ENCODE measurements at places on chromosomes 1 and 21.
A peak's percentile ranks its signal among the peaks of the same experiment; 100 is the strongest.

GRCh38 chr1:24939675-24940193 lies 9.7 kb upstream of the RUNX3 start:
- no peak for DNase-seq

DNA sequence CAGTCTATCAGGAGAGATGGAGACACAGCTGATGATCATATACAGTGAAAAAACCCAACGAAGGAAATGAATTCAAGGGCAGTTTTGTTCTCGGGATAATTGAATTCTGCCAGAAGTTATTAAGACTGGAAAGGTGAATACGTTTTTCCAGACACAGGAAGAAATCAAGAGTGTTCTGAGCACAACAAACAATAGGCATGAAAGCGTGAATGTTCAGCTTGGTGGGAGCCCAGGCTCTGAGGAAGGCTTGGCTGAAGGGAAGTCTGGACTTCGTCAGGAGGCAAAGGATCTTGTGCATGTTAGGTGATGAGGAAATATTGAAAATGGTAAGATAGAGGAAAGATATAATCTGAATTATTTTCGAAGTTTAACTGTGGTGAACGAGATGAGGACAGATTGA lies 50.4 kb downstream of the CYYR1 start:
- DNase-seq: no peak

DNA sequence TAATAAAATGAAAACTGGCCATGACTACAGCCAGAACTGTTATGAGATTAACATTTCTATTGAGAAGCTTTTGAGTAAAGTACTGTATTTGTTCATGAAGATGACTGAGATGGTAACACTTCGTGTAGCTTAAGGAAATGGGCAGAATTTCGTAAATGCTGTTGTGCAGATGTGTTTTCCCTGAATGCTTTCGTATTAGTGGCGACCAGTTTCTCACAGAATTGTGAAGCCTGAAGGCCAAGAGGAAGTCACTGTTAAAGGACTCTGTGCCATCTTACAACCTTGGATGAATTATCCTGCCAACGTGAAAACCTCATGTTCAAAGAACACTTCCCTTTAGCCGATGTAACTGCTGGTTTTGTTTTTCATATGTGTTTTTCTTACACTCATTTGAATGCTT lies 164.0 kb downstream of the NEK7 start:
- DNase-seq: no peak

GRCh38 chr1:184701816-184702215 lies 52.8 kb downstream of the EDEM3 start:
- no peak for DNase-seq

DNA sequence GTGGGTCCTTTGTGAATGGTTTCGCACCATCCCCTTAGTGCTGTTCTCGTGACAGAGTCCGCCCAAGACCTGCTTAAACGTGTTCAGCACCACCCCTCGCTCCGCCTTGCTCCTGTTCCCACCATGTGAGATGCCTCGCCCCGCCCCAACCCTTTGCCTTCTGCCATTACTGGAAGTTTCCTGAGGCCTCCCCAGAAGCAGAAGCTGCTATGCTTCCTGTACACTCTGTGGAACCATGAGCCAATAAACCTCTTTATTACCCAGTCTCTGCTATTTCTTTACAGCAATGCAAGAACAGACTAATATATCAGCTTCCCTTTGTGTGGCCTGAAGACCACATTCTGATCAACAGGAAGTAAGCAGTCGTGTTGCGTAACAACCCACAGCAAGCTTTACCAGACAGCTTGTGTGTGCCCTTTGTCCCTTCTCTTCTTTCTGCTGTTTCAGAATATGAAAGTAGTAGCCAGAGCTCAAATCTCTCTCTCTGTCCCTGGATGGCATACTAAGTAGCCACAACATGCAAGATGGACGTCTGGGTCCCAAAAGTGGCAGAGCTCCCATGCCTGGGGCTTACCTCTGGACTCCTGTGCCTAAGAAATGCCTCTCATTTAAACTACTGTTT lies 14.1 kb downstream of the HENMT1 start:
- DNase-seq: peak; percentile 95

GRCh38 chr1:74699331-74699730 lies 25.7 kb upstream of the ERICH3 start:
- no peak for DNase-seq

- DNase-seq: no peak
Observed at GRCh38 chr1:145963265-145964019, 933 bp downstream of the ANKRD34A start.

DNA sequence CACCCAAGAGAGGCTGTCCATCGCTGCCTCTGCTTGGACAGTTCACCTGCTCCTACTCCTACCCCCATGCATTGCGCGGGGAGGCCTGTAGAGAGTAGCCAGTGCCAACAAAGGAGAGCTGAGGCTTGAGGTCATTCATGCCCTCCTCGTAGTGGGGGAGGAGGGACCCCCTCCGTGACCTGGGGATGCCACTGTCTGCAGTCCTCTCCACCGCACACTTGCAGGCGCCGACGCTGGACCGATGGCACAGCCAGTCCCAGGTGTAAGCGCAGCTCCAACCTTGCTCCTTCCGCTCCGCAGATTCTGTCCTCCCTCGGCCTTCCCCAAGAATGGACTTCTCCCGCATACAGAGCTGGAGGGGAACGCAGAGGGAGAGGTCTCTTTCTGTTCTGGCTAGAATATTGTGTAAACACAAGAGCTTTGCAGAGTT lies 672 bp upstream of the PHLDA3 start:
- DNase-seq: no peak

- DNase-seq: no peak
Observed at GRCh38 chr1:234659538-234659937, 49.6 kb upstream of the IRF2BP2 start.

- no peak for DNase-seq
Observed at GRCh38 chr1:161730050-161730564, 8.8 kb downstream of the FCRLB start.

- DNase-seq: no peak
Observed at GRCh38 chr1:14952626-14953314, 200.8 kb upstream of the TMEM51 start.

DNA sequence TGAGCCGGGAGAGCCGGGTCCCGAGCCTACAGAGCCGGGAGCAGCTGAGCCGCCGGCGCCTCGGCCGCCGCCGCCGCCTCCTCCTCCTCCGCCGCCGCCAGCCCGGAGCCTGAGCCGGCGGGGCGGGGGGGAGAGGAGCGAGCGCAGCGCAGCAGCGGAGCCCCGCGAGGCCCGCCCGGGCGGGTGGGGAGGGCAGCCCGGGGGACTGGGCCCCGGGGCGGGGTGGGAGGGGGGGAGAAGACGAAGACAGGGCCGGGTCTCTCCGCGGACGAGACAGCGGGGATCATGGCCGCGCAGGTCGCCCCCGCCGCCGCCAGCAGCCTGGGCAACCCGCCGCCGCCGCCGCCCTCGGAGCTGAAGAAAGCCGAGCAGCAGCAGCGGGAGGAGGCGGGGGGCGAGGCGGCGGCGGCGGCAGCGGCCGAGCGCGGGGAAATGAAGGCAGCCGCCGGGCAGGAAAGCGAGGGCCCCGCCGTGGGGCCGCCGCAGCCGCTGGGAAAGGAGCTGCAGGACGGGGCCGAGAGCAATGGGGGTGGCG lies 371 bp downstream of the ARID1A start:
- peak; percentile 35 for DNase-seq

GRCh38 chr1:14539953-14540563 lies 58.4 kb upstream of the KAZN start:
- no peak for DNase-seq

DNA sequence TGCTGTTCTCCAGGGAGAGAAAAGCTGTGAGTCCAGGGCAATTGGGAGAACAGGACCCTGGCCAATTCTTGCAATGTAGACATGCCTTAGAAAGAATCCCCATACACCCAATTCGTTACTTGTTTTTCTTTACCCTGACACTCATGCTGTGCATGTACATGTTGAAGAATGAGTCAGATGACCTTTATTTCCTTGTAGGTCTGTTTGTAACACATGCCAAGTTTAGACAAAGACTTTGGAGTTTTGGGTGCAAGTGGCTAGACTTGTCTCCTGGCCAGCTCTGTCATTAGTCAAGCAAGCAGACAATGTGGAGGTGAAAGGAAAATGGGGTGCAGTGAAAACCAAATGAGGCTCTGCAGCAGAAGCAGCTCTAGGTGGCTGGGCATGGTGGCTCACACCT lies 38.1 kb downstream of the GNPAT start:
- DNase-seq: no peak

- no peak for DNase-seq
Observed at GRCh38 chr1:75472089-75472970, 138.6 kb downstream of the SLC44A5 start.

DNA sequence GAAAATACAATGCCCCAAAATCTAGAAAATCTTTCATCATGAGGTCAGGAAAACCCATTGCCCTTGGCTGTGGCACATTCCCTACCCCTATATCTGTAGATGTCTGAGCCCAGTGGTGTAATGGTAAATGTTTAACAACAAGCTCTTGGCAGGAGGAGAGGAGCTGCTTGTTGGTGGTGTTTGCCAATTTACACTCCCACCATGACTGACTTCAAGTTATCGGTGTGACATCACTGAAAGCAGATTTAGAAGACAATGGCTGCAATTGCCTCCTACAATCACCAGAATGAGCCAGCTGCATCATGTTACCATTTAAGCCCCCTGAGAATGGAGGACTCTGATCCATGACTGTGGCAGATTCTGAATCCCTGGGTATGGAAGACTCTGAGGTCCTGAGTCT lies 70.9 kb downstream of the SDC3 start:
- DNase-seq: no peak

- peak; percentile 97 for DNase-seq
Observed at GRCh38 chr21:33268737-33269441, 2.7 kb downstream of the IL10RB start.

DNA sequence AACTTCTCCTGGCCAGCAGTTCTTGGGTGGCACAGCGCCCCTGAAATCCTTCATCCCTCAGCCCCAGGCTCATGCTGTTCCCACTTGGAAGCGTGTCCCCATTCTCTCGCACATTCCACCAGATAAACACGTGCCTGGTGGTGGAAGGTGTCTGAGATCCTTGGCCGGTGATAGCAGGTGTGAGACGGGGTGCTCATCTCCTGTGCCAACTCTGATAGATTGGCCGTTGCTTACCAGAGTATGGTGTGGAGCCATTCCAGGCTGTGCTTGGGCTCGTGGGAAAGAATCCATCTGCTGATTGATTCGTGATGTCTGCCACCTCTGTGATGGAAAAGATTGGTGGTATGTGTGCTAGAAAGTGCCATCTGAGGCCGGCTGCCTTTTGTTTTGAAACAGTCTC lies 22.2 kb downstream of the ACTL8 start:
- DNase-seq: no peak

- peak; percentile 68 for DNase-seq
Observed at GRCh38 chr1:32500387-32501209, 35.7 kb downstream of the ZBTB8B start.

DNA sequence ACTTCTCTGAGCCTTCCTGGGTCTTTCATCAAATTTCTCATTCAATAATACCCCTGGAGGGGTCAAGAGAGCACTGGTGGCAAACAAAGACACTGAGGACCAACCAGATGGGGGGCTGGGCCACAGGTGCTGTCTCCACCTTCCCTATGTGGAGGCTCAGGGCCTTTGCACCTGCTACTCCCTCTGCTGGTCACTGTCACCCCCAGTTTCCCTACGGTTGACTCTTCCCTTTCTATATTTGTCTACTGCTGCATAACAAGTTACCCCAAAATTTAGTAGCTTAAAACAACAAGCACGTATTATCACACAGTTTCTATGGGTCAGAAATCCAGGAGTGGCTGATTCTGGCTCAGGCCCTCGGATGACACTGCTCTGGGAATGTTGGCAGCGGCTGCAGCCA lies 138.8 kb upstream of the RUNX3 start:
- no peak for DNase-seq

- peak; percentile 66 for DNase-seq
Observed at GRCh38 chr1:229117664-229118300, 153.1 kb upstream of the RAB4A start.

DNA sequence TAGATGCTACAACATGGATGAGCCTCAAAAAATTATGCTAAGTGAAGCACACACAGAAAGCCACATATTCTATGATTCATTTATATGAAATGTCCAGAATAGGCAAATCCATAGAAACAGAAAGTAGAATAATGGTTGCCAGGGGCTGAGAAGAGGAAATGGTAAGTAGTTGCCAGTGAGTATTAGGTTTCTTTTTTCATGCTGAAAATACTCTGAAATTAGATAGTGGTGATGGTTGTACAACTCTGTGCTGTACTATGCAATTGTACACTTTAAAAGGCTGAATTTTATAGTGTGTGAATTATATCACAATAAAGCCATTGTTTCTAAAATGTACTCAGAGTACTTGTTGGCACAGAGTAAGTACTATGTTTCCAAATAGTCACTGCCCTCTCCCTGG lies 15.5 kb upstream of the GFI1 start:
- no peak for DNase-seq

GRCh38 chr1:227945891-227946623 lies 1.7 kb downstream of the WNT9A start:
- DNase-seq: peak; percentile 88

DNA sequence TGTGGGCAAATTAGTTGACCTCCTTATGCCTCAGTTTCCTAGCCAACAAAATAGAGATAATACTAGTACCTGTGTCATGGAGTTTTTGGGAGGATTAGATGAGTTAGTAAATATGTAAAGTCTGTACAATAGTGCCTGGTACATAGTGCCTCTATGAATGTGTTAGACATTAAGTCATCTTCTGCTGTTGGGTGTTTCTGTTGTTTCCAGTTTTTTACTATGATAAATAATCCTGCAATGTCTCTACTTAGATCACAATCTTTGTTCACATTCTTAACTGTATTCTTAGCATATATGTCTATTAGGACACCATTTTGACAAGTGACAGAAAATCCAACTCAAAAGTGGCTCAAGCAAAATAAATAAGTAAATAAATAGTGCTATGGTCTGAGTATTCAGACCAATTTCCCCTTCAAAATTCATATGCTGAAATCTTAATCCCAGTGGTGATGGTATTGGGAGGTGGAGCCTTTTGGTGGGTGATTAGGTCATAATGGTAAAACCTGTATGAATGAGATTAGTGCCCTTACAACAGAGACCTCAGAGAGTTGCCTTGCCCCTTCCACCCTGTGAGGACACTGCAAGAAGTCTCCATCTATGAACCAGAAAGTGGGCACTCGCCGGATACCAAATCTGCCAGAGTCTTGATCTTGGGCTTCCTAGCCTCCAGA lies 84.3 kb downstream of the DIRAS3 start:
- no peak for DNase-seq

DNA sequence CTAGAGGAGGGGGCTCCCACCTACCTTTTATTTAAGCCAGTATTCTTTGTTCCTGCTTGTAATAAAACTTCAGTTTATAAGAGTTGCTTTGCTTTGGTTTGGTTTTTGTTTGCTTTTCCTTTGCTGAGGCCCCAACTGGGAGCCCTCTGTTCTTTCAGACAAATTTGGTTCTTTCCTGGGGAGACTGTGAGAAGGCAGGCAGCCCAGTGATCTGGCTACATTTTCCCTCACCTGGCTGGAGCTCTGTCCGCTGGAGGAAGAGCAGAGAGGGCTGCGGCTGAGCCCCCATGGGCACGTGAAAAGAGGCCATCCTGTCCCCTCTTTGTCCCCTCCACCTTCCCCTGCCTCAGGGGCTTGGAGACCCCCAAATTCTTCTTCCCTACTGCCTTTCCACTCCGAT lies 7.3 kb upstream of the SFN start:
- no peak for DNase-seq

GRCh38 chr1:60956520-60956919 lies 125.8 kb upstream of the NFIA start:
- no peak for DNase-seq

Data from left colon (tissue), 2 donors.